ENCODE measurements at places on chromosomes 2 and 18.
A peak's percentile ranks its signal among the peaks of the same experiment; 100 is the strongest.

GRCh38 chr2:71045151-71045550, 23.3 kb upstream of the NAGK start:
- no peak for DNase-seq

DNA sequence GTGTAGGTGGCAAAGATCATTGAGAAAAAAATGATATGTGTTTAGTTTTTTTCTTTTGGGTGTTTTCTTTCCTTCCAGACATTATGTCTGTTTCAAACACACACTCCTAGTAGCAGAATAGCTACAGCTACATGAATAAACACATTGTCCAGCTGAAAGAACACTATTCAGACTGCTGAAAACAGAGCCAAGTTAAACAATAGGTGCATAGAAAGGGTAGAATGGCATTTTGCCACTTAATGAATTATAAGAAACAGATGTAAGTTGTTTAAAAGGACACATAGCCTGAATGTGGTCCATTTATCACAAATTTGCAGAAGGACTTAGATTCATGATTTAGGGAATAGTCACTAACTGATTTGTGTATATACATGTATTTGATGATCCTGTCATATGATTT, 20.1 kb downstream of the CTLA4 start:
- no peak for DNase-seq

- no peak for DNase-seq
Measured at GRCh38 chr2:88933091-88933490, 241.6 kb downstream of the RPIA start.

DNA sequence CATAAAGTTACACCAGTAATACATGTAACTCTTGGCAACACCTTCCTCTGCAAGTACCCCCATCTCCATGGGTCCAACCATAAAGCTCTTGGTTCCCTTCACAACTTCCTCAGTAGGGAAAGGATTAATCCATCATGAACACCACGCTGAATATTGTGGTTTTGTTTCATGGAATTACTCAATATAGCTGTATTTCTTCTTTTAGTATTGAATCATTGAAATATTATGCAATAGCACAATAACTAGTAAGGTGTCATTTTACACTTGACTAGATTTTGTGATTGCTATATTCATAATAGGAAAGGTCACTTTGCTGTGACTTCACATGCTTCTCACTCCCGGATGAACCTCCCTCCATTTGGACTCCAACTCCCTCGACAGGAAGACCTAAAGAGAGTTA, 29.7 kb upstream of the PID1 start:
- no peak for DNase-seq

DNA sequence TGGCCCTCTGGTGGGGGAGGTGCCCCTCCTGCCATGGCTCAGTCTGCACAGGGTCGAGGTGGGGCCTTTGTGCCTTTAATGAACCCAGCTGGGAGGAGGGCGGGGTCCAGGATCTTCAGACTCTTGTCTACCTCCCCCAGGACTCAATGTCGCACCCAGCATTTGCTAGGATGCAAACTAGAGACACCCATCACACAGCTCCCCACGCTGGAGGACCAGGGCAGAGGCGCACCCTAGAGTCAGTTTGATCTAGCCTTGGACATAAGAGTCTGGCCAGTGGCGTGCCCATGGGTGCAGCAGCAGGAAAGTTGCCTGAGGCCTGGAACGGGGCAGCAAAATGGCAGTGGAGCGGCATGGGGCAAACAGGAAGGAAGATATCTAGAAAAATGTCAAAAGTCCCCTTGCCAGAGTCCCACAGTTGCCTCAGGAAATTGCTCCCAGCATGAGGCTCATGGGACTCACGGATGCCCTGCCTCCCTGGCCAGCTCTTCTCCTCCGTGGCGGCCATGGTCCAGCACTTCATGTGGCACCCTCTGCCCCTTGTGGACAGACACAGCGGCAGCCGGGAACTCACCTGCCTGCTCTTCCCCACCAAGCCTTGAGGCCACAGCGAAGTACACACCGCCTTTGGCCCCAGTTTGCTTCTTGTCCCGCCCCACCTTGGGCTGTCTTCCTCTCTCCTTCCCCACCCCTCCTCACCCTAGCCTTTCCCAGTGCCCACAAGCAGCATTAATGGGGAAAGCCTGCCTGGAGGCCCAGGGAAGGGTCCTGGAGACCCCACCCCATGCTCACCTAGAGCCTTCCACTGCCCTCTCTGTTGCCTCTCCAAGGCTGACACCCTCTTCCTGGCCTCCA, 17.7 kb downstream of the SH2D6 start:
- DNase-seq = no peak

GRCh38 chr2:162234620-162235462, 8.4 kb downstream of the FAP start:
- no peak for DNase-seq

- no peak for DNase-seq
Measured at GRCh38 chr2:227772932-227773331, 27.2 kb downstream of the SCYGR8 start.

DNA sequence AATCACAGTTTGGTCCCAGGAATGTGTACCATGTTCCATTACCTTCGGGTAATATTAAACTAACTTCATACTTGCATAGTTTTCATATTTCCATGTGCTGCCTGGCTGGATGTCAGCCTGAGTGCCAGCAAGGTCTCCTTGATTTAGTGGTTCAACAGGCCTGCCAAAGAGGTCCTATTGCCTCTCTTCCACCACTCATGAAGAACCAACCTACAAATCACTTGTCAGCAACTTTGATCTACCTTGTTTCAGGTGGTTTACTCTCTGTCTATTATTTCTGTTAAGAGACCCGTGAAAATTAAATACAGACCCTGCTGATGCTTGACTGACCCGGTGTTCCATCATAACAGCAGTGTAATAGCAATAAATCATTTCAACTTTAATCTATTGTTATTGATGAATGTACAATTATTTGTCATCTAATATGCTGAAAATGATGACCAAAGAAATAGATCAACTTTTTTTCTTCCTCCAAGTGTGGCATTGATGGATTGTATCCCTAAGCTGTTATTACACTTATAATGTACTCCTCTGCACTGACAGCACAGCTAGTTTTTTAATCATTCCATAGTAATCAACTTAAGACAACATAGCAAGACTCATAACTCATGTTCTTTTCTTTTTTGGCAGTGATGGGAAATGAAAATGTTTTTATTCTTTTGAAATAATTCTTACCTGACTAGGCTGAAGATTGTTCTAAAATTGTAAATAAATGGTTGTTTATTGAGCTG, 1220.2 kb upstream of the ACVR2A start:
- DNase-seq = no peak

GRCh38 chr18:54359233-54359632, 1.5 kb downstream of the C18orf54 start:
- no peak for DNase-seq

DNA sequence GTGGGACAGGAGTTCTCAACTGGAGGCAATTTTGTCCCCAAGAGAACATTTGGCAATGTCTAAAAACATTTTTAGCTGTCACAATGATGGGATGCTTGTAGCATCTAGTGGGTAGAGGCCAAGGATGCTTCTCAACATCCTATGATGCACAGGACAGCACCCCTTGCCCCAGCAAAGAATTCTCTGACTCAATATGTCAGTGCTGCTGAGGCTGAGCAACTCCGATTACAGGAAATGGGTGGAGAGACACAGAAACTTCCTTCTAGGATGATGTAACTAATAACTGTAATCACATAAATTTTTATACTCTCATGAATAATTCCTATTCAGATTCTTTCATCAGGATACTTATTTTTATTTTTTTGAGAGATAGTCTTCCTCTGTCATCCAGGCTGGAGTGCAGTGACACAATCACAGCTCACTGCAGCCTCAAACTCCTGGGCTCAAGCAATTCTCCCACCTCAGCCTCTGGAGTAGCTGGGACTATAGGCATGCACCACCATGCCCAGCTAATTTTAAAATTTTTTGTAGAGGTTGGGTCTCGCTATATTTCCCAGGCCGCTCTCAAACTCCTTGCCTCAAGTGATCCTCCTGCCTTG, 120.3 kb upstream of the ACAA2 start:
- no peak for DNase-seq

DNA sequence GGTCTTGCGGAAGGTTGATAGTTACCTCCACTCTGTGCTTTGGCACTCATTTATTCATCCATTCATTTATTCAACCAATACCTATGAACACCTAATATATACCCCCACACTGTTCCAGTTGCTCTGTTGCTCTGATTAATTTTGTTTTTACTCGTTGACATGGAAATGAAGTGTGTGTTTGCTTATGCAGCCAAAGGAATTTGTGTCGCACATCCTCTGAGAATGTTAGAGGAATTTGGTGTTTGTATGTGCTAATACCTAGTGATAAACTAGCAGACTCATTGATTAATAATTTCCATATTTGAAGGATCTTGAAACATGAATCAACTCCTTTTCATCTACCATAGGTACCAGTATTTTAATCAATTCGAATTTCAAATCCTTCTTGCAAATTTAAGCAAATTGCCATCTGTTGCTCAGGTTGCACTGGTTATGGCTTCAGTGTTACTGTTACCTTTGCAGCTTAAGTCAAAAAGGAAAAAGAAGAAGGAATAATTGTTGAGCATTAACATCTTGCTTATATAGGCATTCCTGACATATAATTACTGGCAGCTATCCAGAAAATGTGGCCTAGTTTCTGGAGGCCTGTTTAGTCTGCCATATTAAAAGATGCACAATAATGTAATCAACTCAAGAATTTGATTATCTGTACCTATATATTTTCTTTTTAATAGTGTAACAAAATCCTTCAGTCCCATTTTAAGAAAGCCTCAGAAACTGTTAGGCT, 25.7 kb upstream of the CRIM1 start:
- DNase-seq = no peak

GRCh38 chr2:216188559-216188850, 79.4 kb downstream of the XRCC5 start:
- DNase-seq = no peak

- DNase-seq = no peak
Measured at GRCh38 chr2:60745761-60746160, 10.3 kb upstream of the PAPOLG start.

DNA sequence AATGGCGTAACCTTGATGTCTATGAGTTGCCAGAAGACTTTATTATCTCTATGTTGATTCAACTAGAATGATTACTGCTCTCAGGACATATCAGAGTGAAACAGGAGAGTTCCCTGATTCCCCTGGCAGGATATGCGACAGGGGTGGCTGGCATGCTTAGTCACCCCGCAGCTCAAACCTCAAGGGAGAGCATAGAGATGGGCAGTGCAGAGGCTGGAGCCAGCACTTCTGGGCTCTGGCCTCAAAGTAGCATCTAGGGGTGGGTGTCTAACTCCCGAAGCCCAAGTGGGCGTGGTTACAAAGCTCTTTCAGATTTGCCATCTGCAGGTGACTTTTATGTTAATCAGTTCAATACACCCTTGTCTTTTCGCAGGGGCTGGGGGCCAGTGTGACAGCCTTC, 391.6 kb downstream of the ADCYAP1 start:
- no peak for DNase-seq

GRCh38 chr2:60778352-60778751, 22.3 kb downstream of the PAPOLG start:
- no peak for DNase-seq

DNA sequence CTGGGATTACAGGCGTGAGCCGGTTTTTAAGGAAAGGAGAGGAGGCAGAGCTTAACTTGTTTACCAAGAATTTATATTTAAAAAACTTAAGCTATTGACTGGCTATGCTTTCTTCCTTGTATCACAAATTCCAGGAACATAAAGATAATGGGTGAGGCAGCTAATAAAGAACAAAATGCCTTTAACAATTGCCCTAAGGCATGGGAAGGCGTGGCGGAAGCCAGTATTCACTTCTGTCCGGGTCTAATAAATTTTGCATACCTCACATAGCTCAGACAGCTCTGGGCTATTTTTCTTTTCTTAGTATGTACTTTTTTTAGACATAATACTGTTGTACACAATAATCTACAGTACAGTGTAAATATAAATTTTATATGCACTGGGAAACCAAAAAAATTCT, 1.0 kb upstream of the LDAH start:
- DNase-seq = no peak

- DNase-seq = peak; percentile 40
Measured at GRCh38 chr2:48268671-48269070, 261.3 kb upstream of the STON1 start.

GRCh38 chr2:46020416-46020815, 276.8 kb upstream of the EPAS1 start:
- no peak for DNase-seq

DNA sequence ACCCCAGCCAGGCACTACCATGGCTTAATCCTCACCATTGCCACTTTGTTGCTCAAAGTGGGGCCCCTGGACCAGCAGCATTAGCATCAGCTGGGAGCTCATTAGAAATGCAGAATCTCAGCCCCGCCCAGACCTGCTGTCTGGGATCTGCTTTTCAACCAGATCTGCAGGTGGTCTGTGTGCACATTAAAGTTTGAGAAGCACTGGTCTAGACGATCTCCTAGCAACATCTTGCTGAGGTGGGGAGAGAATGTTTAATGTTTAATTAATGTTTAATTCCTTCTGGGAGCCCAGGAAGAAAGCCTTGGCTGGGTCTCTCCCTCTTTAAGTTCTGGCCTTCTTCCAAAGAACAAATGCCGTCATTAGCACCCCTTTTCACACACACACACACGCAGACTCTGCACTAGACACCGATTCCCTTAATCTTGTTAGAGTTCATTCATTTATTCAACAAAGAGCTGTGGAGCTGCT, 53.7 kb downstream of the EDAR start:
- no peak for DNase-seq

All from D341Med (cell line).